ENCODE measurements at places on chromosomes 5 and 9. TPM values are rescaled to one million over a fixed set of nuclear protein-coding genes. Genes with fewer than 3 reads are reported as not detected.

The TSSK1B gene
- total RNA-seq = not detected

The NUTM2G gene
- total RNA-seq = not detected

The SPAAR gene
- total RNA-seq = not detected

The TMEM174 gene
- total RNA-seq = not detected

The PCDHGB1 gene
- 0.32 TPM for total RNA-seq

GRCh38 chr5:56100439-56101176 lies 105.8 kb upstream of the IL6ST start:
- peak overlapping the region; percentile 88 for H3K27ac ChIP-seq
- no peak for DNase-seq
- H3K4me1 ChIP-seq = peaks cover 82% of the 10 kb centered on the region
- H3K36me3 ChIP-seq = peaks cover 10% of the 10 kb centered on the region

DNA sequence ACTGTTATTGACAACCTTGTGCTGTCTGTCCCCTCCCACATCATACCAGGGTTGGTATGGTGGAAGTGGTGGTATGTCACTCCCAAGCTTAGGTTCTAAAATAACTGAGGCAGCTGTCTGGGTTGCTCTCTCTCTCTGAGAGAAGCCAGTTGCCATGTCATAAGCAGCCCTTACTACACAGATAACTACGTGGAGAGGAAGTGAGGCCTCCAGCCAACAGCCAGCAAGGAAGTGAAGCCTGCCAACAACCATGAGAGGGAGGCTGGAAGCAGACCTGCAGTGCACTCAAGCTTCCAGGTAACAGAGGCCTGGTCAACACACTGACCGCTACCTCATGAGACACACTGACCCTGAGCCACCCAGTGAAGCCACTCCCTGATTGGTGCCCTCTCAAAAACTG lies 18.6 kb downstream of the CTNNAL1 start:
- peaks cover 15% of the 10 kb centered on the region for H3K36me3 ChIP-seq
- peaks cover 11% of the 10 kb centered on the region for H3K4me1 ChIP-seq
- H3K4me3 ChIP-seq = no peak overlapping the region
- no peak overlapping the region for H3K27ac ChIP-seq
- no peak for DNase-seq

GRCh38 chr9:86546712-86547111 lies 192.5 kb upstream of the TUT7 start:
- H3K27ac ChIP-seq = no peak overlapping the region
- no peaks in the 10 kb centered on the region for H3K27me3 ChIP-seq
- no peak for DNase-seq

DNA sequence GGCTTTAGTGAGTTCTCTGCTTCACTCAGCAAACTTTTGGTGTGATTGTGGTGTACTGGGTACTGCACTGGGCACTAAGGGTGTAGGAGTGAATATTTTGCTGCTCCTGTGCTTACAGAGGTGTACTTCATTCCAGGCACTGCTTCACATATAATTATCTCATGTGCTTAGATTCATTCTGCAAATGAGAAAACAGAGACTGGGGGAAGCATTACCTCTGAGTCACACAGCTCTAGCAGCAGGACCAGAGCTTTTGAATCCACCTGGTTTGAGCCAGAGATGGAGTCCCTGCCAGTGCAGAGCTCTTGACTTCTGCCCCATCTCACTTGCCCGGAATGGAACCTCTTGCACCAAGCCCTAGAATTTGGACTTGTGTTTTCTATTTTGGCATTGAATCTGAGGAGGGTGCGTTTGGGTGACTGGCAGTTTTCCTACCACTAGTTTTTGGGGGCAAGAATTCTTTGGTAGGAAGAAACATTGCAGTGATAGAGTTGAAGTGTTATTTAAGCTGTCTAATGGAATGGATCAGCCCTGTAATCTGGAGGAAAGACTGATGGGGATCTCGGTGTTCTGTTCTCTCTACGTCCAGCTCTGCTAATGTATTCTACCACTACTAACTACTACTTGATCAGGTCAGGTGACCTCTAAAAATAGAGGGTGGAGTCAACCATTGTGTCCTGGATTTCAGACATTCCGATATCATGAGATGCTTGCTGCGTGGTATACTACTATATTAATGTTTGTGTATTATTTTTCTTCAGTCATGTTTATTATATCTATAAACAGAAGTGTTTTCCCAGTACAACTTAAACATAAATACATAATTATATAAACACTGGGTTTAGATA lies 2.5 kb downstream of the ARHGAP26 start:
- no peak overlapping the region for H3K27ac ChIP-seq
- H3K27me3 ChIP-seq = no peaks in the 10 kb centered on the region
- DNase-seq = no peak
- H3K4me1 ChIP-seq = peaks cover 49% of the 10 kb centered on the region

GRCh38 chr5:5364932-5365331 lies 57.5 kb upstream of the ICE1 start:
- no peaks in the 10 kb centered on the region for H3K36me3 ChIP-seq
- H3K27me3 ChIP-seq = peaks cover 3% of the 10 kb centered on the region
- no peak for DNase-seq
- H3K4me3 ChIP-seq = no peak overlapping the region

- H3K4me3 ChIP-seq = no peak overlapping the region
- no peak for DNase-seq
- no peaks in the 10 kb centered on the region for H3K27me3 ChIP-seq
- H3K4me1 ChIP-seq = no peaks in the 10 kb centered on the region
- no peak overlapping the region for H3K27ac ChIP-seq
Measured at GRCh38 chr9:82367016-82367415, 378.4 kb downstream of the SPATA31D1 start.

DNA sequence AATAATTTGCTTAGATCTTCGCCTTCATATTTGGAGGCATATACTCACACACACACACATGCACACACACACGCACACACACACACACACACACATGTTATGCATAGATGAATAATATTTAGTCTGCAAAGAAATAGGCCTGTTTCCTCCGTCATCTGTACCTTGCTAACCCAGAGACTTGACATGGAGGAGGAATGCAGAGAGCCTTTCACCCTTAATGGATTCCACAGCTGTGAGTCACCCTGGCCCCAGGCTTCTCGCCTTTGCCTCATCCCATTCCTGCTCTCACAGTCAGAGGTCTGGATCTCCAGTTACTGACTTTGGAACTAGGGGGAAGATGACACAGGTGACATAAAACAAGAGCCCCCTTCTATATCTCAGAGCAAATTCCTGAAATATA lies 29.7 kb downstream of the ZNF462 start:
- no peak for DNase-seq
- no peaks in the 10 kb centered on the region for H3K27me3 ChIP-seq
- no peaks in the 10 kb centered on the region for H3K4me1 ChIP-seq
- H3K27ac ChIP-seq = no peak overlapping the region

DNA sequence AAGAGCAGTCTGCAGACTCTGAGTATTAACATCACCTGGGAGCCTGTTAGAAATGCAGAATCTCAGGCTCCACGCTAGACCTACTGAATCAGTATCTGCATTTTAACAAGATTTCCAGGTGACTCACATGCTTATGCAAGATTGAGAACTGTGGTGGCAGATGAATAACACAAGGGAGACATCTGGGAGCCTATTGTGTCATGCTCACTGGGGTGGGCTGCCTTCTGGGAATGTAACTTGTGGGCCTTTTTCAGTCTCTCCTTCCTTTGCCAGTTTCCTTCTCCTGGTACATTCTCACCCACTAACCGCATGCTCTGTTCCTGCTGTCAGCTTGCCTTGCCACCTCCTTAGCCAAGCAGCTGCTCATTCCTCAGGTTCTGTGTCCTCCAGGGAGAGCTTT lies 176.6 kb upstream of the C9orf72 start:
- DNase-seq = no peak
- H3K27me3 ChIP-seq = peaks cover 5% of the 10 kb centered on the region
- H3K4me1 ChIP-seq = no peaks in the 10 kb centered on the region
- H3K36me3 ChIP-seq = no peaks in the 10 kb centered on the region
- no peak overlapping the region for H3K27ac ChIP-seq

GRCh38 chr5:34563931-34564709 lies 92.0 kb upstream of the RAI14 start:
- H3K27me3 ChIP-seq = no peaks in the 10 kb centered on the region
- H3K4me1 ChIP-seq = no peaks in the 10 kb centered on the region
- no peak for DNase-seq
- no peaks in the 10 kb centered on the region for H3K36me3 ChIP-seq
- H3K27ac ChIP-seq = no peak overlapping the region

- no peak overlapping the region for H3K4me3 ChIP-seq
- H3K27ac ChIP-seq = no peak overlapping the region
Measured at GRCh38 chr9:37669232-37669631, 18.5 kb downstream of the FRMPD1 start.

- DNase-seq = no peak
- H3K4me3 ChIP-seq = no peak overlapping the region
- H3K36me3 ChIP-seq = peaks cover under 1% of the 10 kb centered on the region
- no peaks in the 10 kb centered on the region for H3K4me1 ChIP-seq
Measured at GRCh38 chr5:163496286-163496685, 9.1 kb upstream of the MAT2B start.

DNA sequence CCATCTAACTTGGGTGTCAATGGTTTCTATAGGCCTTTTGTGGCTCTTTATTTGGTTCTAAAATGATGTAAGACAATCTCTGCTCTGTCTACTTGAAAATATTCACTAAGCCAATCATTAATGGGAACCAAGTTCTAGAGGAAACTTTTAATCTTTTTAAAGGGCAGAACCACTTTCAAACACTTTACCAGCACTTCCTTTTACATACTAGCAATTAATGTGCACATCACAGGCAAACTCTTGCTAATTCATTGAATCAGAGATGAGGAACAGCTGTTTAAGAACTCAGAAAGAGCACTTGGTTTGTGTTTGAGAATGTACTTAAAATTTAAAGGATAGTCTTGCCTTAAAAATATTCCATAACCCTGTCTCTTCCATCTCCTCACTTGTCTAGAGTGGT lies 83.4 kb downstream of the PAPPA start:
- no peak overlapping the region for H3K4me3 ChIP-seq
- no peaks in the 10 kb centered on the region for H3K4me1 ChIP-seq
- H3K27me3 ChIP-seq = no peaks in the 10 kb centered on the region
- no peaks in the 10 kb centered on the region for H3K36me3 ChIP-seq
- H3K27ac ChIP-seq = no peak overlapping the region

DNA sequence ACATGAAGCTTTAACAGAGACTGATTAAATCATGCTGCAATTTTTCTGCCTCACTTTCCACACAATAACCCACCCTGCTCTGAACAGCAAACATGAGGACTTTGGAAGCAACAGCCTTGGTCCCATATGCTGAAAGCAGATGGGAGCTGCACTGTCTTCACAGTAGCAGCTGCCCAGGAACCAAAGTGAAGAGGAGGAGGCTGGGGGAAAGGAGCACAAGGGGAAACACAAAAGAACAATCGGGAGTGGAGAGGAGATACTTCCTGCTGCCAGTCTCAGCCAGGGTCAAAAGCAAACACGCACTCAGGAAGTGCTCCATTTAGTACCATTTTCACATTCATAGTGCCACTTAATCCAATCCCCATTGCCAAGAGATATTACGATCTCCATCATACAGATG lies 183.3 kb upstream of the PUM3 start:
- no peaks in the 10 kb centered on the region for H3K36me3 ChIP-seq
- H3K27ac ChIP-seq = no peak overlapping the region
- DNase-seq = no peak
- H3K4me1 ChIP-seq = no peaks in the 10 kb centered on the region
- peaks cover 4% of the 10 kb centered on the region for H3K27me3 ChIP-seq
- H3K4me3 ChIP-seq = no peak overlapping the region
